ENCODE measurements at places on chromosomes 5 and 9.

- DNase-seq = no peak
Observed at GRCh38 chr5:76479973-76480667, 77.0 kb downstream of the IQGAP2 start.

GRCh38 chr5:139821806-139822552 lies 26.4 kb downstream of the PSD2 start:
- DNase-seq = no peak

- DNase-seq = peak; percentile 23
Observed at GRCh38 chr9:27473111-27473529, 51.0 kb upstream of the IFNK start.

DNA sequence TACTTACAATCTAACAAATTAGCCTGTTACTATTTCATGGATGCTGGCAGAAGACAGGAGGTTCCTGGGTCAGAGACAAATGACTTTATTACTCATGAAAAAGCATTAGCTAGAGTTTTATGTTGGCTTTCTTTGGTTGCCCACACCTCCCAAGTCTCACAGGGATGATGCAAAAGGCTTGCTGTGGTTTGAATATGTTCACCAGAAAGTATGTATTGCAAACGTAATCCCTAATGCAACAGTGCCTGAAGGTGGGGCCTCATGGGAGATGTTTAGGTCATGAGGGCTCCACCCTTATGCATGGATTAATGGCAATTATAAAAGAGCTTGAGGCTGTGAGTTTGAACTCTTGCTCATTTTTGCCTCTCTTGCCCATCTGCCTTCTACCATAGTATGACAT lies 28.5 kb downstream of the DPYSL3 start:
- no peak for DNase-seq

DNA sequence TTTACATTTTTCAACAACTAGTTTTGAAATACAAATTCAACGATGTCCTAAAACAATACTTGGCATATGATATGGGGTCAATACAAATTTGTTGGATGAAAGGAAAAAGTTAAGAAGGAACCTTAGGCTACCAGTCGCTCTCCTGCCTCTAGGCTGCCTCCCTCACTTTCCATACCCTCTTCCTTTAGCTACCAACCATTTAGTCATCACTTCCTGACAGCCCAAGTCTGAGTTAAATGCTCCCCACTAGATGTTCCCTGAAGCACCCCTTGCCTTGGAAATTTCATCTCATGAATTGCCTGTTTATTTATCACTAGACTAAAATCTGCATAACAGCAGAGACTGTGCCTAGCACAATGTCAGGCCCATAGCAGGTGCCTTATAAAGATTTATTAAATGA lies 2.7 kb upstream of the LARS1 start:
- no peak for DNase-seq

DNA sequence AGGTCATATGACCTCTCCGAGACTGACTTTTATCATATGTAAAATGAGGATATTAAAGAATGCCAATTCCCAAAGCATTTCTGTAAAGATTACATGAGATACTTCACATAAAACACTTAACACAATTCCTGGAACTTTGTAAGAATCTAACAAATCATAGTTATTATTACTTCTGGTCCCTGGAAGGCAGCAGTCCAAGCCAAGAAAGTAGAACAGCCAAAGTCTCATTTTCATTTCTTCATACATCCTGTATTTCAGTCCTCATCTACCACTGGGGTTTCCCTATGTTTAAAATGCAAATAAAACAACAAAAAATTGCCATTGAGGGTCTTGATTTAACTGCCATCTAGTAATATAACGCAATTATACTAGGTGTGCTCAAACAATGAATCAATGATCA lies 179.5 kb downstream of the MARCHF11 start:
- DNase-seq = no peak
